Activated CD4-positive, alpha-beta T cell treated with anti-CD3 and anti-CD28 coated beads, Interleukin-2, amount 10 ng/mL, durations not matched to agents 7 days and 5 days (primary cell): ENCODE measurements at places on chromosomes 5 and 9. TPM values are rescaled to one million over a fixed set of nuclear protein-coding genes. Genes with fewer than 3 reads are reported as not detected.

The PKD2L2 gene
- total RNA-seq: not detected

The MAML1 gene
- 34.3 TPM for total RNA-seq

The DOCK8 gene
- 270 TPM for total RNA-seq

The PCDHGA2 gene
- total RNA-seq: not detected

The IL9 gene
- not detected for total RNA-seq

The GPR150 gene
- total RNA-seq: 0.87 TPM

The ERCC6L2 gene
- total RNA-seq: 40.7 TPM

The KCNMB1 gene
- not detected for total RNA-seq

The SURF6 gene
- total RNA-seq: 17.3 TPM

The SPINK1 gene
- not detected for total RNA-seq

The SLC38A9 gene
- total RNA-seq: 29.0 TPM

The SLCO6A1 gene
- total RNA-seq: not detected

The ZFP37 gene
- 0.52 TPM for total RNA-seq

The NR6A1 gene
- 0.19 TPM for total RNA-seq

The SPATA6L gene
- 0.42 TPM for total RNA-seq

The MARCHF6 gene
- 84.7 TPM for total RNA-seq

The PCDHGC5 gene
- not detected for total RNA-seq

The TLN1 gene
- 362 TPM for total RNA-seq

The PTGDS gene
- total RNA-seq: 22.1 TPM

The C5 gene
- total RNA-seq: 2.8 TPM

The C5orf58 gene
- not detected for total RNA-seq
